ENCODE measurements at places on chromosomes 7 and 10.
A peak's percentile ranks its signal among the peaks of the same experiment; 100 is the strongest.

DNA sequence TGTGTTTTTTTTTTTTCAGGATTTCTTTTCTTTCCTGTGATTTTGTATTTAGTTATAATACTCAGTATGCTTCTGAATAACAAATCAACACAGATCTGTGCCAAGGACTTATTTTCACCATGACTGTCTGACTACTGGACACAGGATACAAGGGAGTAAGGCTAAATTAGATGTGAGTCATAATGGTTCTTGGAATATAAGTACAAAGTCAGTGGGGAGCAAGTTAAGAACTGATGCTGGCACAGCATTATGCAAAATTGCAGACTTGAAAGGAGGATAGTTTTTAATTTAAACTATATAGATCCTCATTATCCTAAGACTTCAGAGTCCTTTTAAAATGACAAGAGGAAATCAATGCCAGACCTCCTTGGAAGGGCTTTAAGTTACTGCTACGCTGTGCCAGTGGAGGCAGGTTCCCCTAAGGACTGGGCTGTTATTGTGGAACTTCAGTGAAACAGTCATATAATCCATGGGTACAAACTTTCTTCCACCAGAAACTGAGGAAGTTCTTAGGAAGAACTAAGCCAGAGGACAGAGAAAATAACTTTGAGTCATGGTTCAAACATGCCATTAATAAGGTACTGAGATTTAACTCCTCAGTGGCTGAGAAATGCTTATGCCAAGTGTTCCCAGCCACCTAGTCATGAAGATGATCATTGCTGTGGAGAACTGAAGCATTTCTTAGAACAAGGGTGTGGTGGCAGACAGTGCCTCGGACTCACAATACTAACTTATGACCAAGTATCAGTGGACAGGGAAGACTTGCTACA lies 531.2 kb downstream of the HTR7 start:
- no peak for DNase-seq

DNA sequence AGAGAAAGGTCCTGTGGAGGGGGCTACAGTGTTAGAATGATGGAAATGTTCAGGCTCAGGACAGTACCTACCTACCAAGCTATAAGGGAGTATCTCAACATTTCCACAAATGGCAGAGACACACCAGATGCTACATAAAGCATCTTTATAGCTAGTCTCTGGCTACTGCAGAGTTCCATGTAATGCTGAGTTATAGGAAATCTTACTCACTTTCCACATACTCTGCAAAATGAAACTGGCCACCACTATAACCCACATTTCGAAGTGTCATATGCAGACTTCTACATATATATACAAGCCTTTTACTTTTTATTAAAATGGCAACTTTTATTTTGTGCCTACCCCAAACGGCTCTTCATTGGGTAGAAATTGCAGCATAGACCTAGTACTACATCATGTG lies 85.5 kb downstream of the FAS start:
- no peak for DNase-seq

GRCh38 chr7:102874966-102875365 lies 37.8 kb upstream of the LRRC17 start:
- DNase-seq: no peak

DNA sequence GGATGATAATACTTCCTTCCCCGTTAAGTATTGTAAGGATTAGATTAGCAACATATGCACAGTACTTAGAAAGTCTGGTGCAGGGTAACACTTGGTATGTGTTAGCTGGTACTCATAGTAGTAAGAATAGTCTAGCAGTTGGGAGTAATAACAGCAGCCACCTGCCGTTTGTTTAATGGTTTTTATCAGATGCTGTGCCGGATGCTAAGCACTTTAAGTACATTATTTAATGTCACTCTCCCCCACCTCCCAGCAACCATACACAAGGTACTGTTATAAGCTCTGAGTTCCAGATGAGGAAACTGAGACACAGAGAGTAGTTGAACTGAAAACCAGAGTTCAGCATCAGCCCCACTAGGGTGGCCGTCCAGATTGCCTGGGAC lies 60.1 kb downstream of the ZMIZ1 start:
- no peak for DNase-seq

DNA sequence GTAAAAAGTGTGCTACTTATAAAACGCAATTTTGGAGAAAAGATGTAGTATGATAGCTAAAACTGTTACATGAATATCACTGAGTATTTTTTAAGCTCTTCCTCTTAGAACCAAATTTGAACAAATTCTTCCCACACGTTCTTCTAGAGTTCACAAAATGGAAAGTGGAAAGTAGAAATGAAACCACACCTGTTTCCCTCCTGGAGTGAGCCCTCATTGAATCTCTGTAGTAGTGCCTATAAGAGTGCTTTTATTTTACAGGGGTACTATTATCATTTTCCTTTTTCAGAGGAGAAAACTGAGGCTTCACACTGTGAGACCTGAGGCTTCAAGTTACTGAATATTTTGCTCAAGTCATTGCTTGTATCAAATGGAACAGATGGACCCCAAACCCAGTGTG lies 393.0 kb downstream of the NRG3 start:
- no peak for DNase-seq

DNA sequence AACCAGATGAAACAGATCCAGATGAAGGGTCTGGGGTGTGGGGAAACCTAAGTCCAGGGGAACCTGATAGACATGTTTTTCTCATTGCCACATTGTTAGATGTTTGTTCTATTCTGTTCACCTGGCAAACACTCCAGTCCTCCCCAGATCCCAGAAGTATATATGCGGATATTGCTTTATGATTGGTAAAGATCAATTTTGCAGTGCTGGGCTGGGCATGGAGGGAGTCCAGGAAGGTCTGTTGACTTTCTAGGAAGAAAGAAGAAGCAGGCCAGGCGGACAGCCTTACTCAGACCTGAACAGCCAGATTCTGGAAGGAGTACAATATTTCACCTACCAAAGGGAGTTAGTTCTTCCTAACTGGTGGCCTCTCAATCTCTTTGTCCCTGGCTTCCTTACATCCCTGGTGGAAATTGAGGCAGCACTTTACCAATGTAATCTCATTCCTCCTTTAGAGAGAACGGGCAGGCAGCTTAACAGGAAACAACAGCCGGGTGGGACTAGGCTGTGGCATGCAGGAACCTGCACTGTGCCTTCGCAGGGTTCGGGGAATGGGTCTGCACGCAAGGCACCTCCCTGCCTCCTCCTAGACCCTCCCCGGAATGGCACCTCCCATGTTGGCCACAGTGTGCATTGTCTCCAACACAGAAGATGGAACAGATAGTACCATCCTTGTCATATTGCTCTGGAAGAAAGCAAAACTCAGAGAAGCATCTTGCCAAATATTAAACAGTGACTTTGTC lies 930 bp downstream of the GIMAP6 start:
- DNase-seq: no peak

DNA sequence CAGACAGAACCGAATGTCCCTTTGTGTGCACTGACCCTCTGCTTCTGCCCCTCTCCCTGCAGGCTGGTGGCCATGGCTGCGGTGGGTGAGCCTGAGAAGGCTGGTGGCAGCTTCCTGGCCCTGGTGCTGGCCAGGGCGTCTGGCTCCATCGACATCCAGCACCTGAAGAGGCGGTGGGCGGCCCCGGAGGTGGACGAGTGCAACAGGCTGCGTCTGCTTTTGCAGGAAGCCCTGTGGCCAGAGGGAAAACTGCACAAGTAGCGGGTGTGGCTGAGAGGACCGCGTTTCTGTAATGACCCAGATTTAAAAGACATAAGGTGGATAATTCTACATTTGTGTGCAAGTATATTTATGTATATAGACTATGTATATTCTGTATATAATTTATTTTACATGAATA lies 89.2 kb downstream of the DYNC2I1 start:
- no peak for DNase-seq

- DNase-seq: no peak
Measured at GRCh38 chr10:56318816-56319215, 42.2 kb downstream of the ZWINT start.

- DNase-seq: no peak
Measured at GRCh38 chr7:111041577-111041976, 49.4 kb upstream of the LRRN3 start.

DNA sequence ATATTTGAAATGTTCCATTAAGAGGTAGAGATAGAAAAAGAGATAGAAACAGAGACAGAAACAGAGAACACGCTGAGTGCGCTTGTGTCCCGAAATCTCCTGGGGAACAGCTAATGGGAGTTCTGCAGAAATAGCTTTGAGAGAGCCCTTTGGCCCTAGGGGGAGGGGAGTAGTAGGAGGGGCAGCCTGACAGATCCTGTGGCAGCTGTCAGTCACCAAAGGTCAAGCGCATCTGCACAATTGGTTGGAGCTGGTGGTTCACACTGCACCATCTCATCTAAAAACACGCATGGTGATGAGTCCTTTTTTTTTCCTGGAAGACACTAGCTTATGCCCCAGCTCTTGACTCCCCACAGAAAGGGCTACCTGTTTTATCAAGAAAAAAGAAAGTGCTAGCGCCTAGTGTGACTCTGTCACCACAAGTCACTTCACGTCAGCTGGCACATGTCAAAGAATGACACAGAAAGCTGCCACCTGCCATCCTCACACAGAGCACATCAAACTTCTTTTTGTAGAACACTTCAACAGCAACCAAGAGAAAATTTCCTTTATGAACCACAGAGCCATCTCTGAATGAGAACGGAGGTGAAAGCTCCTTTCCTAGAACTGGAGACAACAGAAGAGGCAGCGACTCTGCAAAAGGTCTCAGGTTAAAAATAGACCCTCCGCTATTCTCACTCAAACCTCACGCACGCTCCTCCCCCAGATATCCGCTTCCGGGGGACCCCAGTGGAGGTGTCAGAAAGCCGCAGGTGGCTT lies 125.7 kb downstream of the GFRA1 start:
- DNase-seq: no peak

DNA sequence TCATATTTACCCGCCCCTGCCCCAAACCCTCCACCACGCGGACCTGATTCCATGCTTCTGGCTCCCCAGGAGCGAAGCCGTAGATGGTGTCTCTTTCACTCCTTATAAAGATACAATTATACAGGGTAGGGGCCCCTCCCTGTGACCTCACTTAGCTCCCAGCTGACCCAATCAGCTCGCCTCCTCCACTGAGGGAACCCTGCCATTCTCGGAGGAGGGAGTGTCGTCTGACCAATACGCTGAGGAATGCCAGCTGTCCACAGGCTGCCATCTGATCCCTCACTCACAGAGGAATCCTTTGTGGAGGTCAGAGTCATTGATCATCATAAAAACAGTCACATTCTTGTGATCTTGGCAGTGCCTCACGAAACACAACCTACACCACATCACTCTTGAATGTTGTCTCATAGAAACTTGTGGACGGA lies 67.5 kb upstream of the INSIG1 start:
- DNase-seq: peak; percentile 41

GRCh38 chr10:91567815-91568214 lies 65.1 kb downstream of the PPP1R3C start:
- no peak for DNase-seq

GRCh38 chr7:150912427-150912826 lies 60.1 kb downstream of the AOC1 start:
- no peak for DNase-seq

DNA sequence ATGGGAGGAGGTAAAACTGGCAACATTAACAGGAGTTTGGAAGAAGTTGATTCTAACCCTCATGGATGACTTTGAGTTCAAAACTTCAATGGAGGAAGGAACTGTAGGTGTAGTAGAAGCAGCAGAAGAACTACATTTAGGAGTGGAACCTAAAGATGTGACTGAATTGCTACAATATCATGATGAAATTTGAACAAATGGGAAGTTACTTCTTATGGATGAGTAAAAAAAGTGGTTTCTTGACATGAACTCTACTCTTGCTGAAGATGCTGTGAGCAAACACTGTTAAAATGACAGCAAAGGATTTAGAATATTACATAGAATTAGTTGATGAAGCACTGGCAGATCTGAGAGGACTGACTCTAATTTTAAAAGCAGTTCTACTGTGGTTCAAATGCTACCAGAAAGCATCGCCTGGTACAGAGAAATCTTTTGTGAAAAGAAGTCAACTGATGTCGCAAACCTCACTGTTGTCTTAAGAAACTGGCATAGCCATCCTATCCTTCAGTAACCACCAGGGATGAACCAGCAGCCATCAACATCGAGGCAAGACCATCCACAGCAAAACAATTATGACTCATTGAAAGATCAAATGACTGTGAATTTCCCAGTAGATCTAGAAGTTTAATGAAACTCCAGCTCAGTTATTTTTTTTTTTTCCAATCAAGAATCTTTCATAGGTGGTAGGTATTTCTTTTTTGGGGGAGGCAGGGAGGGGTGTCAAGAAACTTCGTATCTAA lies 20.8 kb downstream of the BRAF start:
- DNase-seq: no peak

DNA sequence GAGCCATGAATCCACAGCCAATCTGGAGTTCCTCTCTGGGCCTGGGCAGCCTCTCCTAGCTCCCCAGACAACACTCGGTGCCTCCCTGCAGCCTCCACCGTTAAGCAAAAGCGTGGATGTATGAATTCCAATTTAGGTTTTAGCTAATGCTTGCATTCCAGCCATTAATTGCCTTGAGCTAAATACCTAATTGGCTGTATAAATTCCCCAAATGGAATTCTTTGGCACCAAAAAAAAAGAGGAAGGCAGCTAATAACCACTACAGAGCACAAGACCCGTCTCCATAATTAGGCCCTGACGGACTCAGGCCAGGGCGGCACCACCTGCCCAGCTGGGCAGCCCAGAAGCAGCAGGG lies 140.5 kb downstream of the PTPRN2 start:
- DNase-seq: no peak

DNA sequence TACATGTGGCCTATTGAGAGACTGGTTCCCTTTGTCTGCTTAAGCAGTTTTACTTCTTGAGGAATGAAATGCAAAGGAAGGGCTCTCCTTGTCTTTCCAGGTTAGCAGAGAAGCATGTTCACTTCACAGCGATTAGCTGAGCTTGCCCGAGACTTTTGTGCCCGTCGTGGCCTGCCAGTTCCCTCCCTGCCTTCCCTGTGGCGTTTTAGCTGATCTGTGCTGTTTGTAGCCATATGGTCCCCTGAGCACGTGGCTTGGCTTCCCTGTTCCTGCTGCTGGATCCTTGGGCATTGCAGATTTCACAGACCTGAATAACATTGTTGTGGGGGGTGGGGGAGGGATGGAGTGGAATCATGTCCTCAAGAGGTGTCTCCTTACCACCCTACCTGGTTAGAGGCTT lies 61.8 kb downstream of the SND1 start:
- DNase-seq: no peak

GRCh38 chr10:124248056-124249045 lies 155.0 kb upstream of the CHST15 start:
- DNase-seq: no peak

DNA sequence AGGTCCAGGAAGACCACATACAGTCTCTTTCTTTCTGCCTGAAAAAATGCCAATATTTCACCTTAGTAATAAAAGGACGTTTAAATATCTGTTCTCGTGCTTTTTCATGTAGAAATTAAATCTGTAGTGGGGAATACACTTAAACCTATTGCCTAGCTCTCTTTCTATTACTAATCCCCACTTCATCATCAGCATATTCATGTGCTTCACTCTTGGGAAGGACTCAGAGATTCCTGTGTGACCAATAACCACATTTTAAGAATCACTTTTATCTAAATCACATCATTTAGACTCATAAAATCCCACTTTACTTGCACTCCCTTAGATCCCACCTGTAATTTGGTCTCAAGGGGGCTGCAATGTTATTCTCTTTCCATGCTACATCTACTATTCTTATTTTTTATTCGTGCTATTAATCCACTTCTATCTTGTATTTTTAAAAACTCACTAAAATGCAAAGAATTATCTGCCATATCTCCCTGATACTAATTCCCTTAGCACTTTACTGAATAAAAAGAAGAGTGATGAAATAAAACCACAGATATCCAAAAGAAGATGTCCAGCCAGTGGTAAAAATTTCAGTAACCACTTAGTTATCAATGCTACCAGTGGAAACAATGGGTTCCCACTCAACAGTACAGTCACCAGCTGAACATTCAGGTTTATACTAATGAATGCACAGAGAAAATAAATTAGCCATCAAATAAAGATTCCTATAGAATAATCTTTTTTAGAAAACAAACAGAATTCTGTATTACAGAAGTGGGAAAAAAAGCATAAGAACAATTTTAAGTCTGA lies 102.1 kb downstream of the PPP1R17 start:
- no peak for DNase-seq

All from NCI-H526 (cell line).